Mesendoderm (in vitro differentiated cells): ENCODE measurements at places on chromosomes 16 and 17.
A peak's percentile ranks its signal among the peaks of the same experiment; 100 is the strongest.

GRCh38 chr16:47129755-47130435 is 13.8 kb downstream of the NETO2 start:
- peak; percentile 24 for DNase-seq

DNA sequence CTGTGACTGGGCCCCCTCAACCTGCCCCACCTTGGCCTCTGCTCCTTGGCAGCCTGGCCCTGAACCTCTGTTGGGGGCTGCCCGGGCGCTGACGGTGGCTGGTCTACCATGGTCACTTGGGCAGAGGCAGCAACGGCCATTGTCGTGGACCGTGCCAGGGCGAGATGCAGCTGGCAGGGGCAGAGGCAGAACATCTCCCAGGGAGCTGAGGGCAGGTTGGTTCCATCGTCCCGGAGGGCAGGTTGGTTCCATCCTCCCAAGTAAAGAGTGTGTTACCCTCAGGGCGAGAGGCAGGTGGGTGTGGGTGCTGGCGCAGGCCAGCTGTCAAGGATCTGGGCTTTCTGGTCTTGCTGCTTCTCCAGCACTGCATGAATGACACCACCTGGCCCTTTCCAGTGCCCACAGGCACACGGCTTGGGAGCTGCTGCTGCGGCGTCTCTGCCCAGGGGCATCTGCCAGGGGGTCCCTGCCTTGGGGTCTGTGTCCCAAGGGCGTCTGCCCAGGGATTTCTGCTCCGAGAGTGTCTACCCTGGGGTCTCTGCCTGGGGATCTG is 12.0 kb downstream of the ACSF3 start:
- no peak for DNase-seq

DNA sequence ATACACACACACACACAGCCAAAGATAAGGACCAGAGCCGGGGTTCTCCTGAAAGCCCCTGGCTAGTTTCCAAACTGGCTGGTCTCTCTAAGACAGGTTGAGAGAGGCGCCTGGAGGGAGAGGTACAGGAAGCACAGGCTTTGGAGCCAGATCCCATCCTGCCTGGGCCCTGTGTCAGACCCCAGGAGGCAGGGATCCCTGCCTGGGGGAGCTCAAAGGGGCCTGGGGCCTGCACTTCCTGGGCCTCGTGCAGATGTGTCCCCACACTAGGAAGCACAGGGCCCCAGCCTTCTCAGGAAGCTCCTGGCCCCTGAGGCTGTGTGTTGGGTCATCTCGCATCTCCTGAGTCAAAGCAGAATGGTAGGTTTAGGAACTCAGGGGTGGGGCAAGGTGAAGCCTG is 16.0 kb downstream of the SLC5A10 start:
- peak; percentile 65 for DNase-seq

GRCh38 chr16:8915722-8916301 is 33.7 kb downstream of the LITAFD start:
- DNase-seq = no peak

DNA sequence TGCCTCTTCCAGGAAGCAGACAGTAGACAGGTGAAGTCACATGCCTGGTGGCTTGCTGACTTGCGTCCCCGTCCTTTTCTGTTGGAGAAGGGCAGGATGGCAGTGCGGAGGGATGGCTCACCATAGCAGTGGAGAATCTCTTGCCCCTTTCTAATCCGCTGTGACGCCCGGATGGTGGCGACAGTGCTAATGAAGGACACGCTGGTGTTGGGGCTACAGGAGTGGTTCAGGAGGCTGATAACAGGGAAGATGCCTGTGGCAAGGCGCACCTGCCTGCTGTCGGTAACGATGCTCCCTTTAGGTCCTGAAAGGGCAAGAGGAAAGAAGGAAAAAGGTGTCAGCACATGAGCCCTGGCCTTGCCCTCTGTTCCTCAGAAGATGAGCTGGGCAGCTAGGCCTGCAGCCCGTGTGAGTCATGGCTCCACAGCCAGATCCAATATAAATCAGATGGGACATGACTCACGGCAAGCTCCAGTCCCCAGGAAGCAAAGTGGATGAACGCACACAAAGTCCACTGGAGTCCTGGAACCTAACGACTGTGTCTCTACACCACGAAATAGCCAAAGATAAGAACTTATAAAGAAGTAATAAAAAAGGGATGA is 25.5 kb downstream of the SERPINF1 start:
- DNase-seq = no peak

DNA sequence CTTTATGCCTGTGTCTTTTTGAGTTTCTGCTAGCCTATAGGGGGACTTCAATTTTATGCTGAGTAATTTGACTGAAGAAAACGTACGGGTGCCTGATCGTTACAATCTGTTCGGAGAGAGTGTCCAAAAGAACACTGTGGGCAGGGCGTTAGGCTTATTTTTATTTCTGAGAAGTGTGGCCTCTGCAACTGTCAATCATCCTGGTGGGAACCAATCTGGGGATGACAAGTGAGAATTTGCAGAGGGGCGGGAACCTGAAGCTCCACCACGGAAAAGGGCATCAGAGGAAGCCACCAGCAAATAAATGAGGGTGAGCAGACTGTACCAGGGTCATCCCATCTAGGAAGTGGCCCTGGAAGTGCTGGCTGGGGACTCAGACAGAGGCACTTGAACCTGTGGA is 12.0 kb upstream of the CDYL2 start:
- no peak for DNase-seq

DNA sequence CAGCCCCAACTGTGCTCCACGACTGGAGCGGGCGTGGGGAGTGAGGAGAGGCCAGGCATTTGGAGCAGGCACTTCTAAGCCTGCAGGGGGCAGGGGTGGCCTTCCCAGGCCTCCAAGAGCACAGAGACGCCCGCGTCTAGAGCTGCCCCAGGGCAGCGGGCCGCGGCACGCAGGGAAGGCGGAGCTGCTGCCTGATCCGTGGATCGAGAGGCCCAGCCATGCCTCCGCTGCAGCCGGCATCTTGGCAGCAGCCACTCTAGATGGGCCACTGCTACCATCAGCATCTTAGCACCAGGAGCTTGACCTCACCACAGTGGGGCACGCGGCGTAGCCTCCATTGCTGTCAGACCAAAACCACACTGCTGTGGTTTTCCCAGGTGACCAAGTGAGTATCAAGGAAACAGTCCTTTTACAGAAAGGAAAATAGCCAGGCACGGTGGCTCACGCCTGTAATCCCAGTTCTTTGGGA is 20.4 kb upstream of the WDR45B start:
- DNase-seq = peak; percentile 88

DNA sequence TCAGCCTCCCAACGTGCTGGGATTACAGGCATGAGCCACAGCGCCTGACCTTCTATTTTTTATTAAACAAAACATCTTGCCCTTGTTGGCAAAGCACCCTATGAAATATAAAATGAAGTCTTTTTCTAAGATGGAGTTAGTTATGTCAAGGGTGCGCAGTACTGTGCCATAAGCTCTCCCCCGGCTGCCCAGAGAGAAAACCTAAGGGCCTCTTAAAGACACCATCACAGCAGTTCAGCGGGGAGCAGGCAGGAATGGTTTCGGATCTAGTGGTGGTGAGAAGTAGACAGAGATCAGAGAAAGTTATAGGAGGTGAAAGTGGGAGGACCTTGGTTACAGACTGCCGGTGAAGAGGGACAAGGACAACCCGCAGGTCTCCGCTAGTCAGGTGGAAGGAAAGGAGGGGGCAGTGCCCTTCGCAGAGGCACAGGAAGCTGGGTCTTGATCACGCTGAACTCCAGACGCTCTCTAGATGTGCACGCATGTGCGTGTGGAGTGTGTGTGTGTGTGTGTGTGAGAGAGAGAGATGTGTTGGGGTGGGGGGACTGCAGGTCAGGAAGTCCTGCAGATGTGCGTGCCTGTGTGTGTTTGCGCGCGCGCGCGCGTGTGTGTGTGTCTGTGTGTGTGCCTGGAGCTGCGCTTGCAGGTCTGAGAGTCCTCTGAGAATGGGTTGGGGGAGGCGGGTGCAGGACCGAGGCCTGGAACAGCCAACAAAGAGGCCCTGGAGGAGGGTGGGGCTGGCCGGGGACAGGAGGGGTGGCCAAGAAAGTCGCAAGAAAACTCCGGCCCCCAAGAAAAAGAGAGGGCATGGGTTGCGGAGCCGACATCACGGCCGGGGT is 748 bp upstream of the CMTM3 start:
- peak; percentile 87 for DNase-seq

- DNase-seq = no peak
Measured at GRCh38 chr17:14318918-14319205, 18.0 kb downstream of the HS3ST3B1 start.

- DNase-seq = no peak
Measured at GRCh38 chr17:21242780-21243515, 10.3 kb downstream of the NATD1 start.

- no peak for DNase-seq
Measured at GRCh38 chr17:12605222-12605621, 60.5 kb upstream of the MYOCD start.

- peak; percentile 94 for DNase-seq
Measured at GRCh38 chr16:22948603-22949368, 134.8 kb downstream of the HS3ST2 start.

DNA sequence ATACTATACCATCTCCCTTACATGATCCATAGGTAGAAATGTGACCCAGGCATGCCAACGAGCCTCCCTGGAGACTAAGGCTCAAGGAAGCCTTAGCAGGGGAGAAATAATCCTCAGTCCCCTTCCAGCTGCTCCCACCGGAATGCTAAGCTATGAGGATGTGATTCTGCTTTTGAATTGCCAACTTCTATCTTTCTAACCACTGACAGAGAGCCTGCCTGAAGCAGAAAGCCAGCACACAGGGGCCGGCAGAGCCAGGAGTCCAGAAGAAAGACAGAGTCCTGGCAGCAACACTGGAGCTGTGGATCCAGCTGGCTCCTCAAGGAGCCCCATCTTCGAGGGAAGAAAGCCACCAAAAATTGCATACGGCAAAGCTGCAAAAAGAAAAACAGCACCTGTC is 579.6 kb upstream of the CDH5 start:
- no peak for DNase-seq

DNA sequence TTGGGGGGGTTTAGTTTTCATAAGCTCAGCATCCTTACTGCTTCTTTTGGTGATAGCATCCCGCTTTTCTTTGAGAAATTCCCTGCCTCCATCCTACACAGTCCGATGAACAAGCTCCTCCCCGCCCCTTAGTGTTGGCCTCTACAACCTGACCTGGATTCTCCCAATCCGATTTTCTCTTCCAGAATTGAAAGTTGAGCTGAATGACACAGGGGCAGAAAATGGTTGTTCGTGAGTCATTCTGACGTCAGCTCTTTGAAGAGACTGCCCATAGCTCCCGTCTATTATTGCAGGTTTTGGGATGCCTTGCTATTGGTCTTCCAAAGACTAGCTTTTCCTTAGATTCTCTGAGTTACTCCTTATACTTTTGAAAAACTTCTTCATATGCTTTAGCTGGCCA is 279.7 kb downstream of the SLC39A11 start:
- DNase-seq = no peak

DNA sequence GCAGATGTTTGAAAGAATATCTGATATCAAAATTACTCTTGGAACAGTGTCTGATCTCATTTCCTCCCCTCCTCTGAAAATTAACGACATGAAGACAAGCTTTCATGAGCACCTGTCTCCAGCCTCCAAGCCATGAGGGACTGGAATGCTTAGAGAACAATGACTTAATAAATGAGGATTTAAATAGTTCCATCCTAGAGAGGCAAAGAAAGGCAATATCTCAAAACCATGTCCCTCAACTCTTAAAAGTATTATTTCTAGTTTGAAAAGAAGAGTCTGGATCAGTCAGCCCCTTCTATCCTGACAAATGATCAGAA is 137.5 kb downstream of the ANKFN1 start:
- no peak for DNase-seq

GRCh38 chr16:2228161-2228824 is 4.9 kb downstream of the E4F1 start:
- DNase-seq = no peak

DNA sequence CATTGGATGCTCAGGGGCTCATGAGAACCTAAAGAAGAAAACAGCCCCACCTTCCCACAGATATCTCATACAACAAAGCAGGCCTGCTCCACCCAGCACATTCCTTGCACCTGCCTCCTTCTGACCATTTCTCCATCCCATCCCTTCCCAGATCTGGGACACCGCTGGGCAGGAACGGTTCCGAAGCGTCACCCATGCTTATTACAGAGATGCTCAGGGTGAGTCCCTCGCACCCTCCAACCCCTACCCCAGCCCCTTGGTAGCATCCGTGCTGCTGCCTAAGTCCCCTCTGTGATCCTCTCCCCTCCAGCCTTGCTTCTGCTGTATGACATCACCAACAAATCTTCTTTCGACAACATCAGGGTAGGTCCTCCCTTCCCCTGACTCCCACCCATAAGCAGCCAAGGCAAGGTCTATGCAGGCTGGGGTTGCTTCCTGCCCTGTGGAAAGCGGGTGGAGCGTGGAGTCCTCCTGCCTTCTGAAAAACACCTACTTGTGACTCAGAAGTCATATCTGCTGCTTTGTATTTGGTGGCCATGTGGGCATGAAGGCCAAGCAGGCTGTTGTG is 5.4 kb upstream of the NHERF1 start:
- DNase-seq = no peak

GRCh38 chr17:81807210-81807719 is 3.3 kb downstream of the GCGR start:
- no peak for DNase-seq

DNA sequence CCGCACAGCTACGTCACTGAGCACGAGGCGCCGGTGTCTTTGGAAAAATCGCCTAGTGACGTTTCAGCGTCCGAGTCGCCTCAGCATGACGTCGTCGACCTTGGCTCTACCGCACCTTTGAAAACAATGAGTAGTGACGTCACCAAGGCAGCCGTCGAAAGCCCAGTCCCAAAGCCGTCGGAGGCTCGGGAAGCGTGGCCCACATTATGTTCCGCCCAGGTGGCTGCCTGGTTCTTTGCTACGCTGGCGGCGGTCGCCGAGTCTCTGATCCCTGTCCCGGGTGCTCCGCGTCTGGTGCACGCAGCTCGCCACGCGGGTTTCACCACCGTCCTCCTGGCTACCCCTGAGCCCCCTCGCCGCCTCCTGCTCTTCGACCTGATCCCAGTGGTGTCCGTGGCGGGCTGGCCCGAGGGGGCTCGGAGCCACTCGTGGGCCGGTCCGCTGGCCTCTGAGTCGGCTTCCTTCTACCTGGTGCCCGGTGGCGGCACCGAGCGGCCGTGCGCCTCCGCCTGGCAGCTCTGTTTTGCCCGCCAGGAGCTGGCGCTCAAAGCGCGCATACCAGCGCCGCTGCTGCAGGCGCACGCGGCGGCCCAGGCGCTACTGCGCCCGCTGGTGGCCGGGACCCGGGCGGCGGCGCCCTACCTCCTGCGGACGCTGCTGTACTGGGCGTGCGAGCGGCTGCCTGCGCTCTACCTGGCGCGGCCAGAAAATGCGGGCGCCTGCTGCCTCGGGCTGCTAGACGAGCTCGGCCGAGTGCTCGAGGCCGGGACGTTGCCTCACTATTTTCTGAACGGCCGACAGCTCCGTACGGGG is 1.5 kb downstream of the TMEM102 start:
- peak; percentile 95 for DNase-seq

GRCh38 chr17:44795928-44796327 is 34.2 kb downstream of the GJC1 start:
- DNase-seq = no peak

- peak; percentile 99 for DNase-seq
Measured at GRCh38 chr17:78359997-78360370, at the start of gene SOCS3. TSS of gene SOCS3 (minus strand) at chr17:78360077. CDS start at chr17:78359095, 982 bp downstream.
